ENCODE measurements at places on chromosomes 7 and 10. TPM values are rescaled to one million over a fixed set of nuclear protein-coding genes. Genes with fewer than 3 reads are reported as not detected.

The AZGP1 gene
- total RNA-seq: 127 TPM

The TBX20 gene
- not detected for total RNA-seq

The KCTD7 gene
- 15.9 TPM for total RNA-seq

The WNT2 gene
- 1.7 TPM for total RNA-seq

The SFXN3 gene
- total RNA-seq: 94.3 TPM

The OPN1SW gene
- total RNA-seq: not detected

The ZNF107 gene
- total RNA-seq: 6.8 TPM

DNA sequence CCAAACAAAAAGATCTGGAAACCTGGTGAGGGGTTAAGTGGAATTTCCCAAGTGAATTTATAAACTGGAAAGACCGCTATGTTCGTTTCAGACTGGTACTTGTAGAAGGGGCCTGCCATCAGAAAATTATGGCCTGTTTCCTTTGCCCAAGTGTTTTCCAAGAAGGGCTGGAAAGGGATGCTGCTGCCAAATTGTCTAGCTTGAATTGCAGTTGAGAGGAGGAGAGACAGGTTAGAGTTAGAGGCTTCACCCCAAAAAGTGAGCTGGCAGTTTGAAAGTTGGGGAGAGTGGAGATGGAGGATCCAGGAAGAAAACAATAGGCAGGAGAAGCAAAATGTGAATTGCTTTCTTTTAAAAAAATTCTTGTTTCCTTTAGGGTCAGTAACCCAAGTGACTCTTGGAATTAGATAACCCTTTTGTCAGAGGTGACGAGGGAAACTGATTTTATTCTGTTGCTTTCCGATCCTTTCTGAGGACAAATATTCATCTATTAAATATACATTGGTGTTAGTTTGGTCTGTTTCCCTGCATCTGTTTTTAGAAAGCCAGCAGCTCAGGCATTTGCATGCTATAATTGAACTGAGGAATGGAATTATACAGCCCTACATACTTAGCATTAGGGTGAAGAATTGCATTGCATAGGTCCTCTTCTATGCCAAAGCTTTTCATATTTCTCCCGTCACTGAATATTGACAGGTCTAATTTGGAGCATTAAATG, 82.5 kb upstream of the PRR15 start:
- H3K36me3 ChIP-seq: no peaks in the 10 kb centered on the region
- H3K27me3 ChIP-seq: no peaks in the 10 kb centered on the region
- H3K4me1 ChIP-seq: no peaks in the 10 kb centered on the region
- no peak overlapping the region for H3K4me3 ChIP-seq

GRCh38 chr10:92492748-92493240, 81.1 kb downstream of the IDE start:
- H3K4me3 ChIP-seq: no peak overlapping the region
- H3K36me3 ChIP-seq: peaks cover 84% of the 10 kb centered on the region
- no peaks in the 10 kb centered on the region for H3K4me1 ChIP-seq
- H3K27ac ChIP-seq: no peak overlapping the region

DNA sequence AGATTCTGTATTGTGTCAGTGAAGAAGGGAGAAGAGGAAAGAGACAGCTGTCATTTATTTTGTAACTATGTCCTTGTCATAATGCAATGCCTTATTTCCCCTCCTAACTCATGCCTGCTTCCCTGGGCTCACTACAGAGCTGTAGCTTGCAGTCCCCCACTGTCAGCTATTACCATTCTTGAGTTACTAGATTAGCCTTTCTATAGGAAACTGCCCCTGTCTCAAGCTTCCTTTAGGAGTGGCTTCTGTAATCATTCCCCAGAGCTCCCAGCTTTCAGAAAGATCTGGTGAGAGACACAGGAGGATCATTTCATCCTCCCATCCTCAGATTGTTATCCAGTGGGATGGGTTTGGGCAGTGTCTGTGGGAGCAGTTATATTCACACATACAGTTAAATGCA, 32.4 kb upstream of the SMKR1 start:
- no peak overlapping the region for H3K4me3 ChIP-seq
- no peaks in the 10 kb centered on the region for H3K27me3 ChIP-seq
- H3K36me3 ChIP-seq: no peaks in the 10 kb centered on the region
- H3K4me1 ChIP-seq: no peaks in the 10 kb centered on the region
- no peak overlapping the region for H3K27ac ChIP-seq

DNA sequence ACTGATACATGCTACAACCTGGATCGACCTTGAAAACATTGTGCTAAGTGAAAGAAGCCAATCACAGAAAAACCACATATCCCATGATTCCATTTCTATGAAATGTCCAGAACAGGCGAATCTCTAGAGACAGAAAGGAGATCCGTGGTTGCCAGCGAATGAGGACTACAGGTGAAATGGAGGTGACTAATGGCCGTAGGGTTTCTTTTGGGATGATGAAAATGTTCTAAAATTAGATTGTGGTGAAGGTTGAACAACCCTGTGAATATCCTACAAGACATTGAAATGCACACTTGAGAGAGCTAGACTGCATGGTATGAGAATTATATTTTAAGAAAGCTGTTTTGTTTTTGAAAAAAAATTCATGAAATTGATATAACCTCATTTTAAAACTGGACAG, 188.5 kb upstream of the PLXNA4 start:
- no peak overlapping the region for H3K4me3 ChIP-seq
- H3K36me3 ChIP-seq: no peaks in the 10 kb centered on the region
- H3K4me1 ChIP-seq: no peaks in the 10 kb centered on the region
- H3K27ac ChIP-seq: no peak overlapping the region

GRCh38 chr10:73480158-73480557, 15.7 kb downstream of the PPP3CB start:
- no peak overlapping the region for H3K27ac ChIP-seq
- no peaks in the 10 kb centered on the region for H3K27me3 ChIP-seq
- H3K4me1 ChIP-seq: no peaks in the 10 kb centered on the region
- no peak for DNase-seq

GRCh38 chr10:18399158-18399557, 252.2 kb downstream of the NSUN6 start:
- no peak overlapping the region for H3K4me3 ChIP-seq
- H3K27ac ChIP-seq: no peak overlapping the region
- H3K36me3 ChIP-seq: no peaks in the 10 kb centered on the region
- H3K4me1 ChIP-seq: no peaks in the 10 kb centered on the region
- H3K27me3 ChIP-seq: no peaks in the 10 kb centered on the region
- no peak for DNase-seq

- DNase-seq: no peak
- H3K27me3 ChIP-seq: no peaks in the 10 kb centered on the region
- no peak overlapping the region for H3K27ac ChIP-seq
- H3K4me1 ChIP-seq: no peaks in the 10 kb centered on the region
- no peaks in the 10 kb centered on the region for H3K36me3 ChIP-seq
- H3K4me3 ChIP-seq: no peak overlapping the region
Measured at GRCh38 chr10:74652664-74653063, 173.7 kb upstream of the KAT6B start.

DNA sequence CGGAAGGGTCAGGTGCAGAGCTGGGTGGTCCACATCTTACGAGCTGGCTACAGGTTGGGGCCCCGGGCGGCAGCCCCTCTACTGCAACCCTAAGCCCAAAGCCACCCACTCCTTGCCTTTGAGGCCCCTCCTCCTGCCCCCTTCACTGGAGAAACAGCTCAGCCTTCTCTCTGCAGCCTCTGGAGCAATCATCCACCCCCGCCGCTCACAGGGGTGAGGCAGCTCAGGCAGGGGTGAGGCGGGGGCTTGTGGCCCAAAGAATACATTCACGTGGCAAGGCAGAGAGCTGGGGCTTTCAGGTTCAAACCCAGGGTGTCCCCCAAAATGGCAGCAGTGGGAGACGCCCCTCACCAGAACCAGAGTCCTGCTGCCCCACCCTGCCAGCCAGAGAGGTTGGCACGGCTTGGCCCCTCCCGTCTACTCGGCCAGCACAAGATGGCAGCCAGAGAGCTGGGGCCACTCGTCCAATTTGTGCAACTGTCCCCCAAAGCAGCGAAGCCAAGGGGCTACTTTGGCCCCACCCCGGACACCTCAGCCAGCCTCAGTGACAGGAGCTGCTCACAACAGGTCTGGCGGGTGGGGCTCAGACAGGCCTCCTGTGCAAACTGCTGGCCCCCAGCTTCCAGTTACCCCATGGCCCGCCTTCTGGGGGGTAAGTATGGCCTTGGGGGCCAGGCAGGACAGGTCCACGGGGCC, 7.2 kb downstream of the GNB2 start:
- H3K4me3 ChIP-seq: no peak overlapping the region
- no peaks in the 10 kb centered on the region for H3K27me3 ChIP-seq
- DNase-seq: no peak
- H3K27ac ChIP-seq: peak overlapping the region; percentile 76
- H3K4me1 ChIP-seq: peaks cover 34% of the 10 kb centered on the region

DNA sequence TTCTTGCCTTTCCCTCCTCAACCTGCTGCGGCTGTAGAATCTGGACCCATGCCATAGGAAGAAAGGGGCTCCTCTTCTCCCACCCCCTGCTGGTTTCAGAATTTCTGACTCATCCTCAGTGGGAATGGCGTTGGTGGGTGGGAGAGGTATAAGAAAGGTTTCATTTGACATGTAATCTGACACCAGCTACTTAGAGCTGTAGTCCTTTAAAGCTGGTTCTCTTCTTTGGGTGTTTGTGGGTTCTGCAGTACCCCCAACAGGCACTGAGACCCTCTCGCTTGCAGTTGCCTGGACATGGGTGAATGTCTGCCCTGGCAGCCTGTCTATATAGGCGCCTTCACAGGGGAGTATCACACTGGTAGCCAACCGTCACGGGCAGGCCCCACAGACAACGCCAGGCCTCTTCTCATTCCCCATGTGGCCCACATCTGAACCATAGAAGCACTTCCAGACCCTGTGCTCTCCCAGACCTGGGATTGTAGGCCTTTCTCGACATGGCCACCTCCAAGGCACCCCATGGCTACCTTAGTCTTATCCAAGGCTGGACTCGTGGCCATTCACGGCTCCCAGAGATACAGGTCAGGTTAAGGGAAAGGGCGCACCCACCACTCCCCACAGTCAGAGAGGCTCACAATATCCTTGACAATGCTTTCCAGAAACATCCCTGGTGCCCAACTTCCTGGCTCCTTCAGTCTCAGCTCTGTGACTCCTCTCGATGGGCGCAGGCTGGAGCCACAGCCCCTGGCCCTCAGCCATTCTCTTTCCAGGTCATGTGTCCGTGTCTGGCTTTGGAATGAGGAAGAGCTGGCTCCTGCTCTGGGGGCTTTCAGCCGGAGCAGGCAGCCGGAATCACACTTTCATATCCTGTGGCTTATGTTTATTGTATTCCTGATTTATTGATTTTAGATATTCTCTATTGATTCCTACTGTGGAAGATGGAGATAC, 17.5 kb downstream of the ZNF862 start:
- H3K27me3 ChIP-seq: no peaks in the 10 kb centered on the region
- peak overlapping the region; percentile 52 for H3K27ac ChIP-seq
- H3K36me3 ChIP-seq: peaks cover 67% of the 10 kb centered on the region
- no peak for DNase-seq
- H3K4me1 ChIP-seq: no peaks in the 10 kb centered on the region

DNA sequence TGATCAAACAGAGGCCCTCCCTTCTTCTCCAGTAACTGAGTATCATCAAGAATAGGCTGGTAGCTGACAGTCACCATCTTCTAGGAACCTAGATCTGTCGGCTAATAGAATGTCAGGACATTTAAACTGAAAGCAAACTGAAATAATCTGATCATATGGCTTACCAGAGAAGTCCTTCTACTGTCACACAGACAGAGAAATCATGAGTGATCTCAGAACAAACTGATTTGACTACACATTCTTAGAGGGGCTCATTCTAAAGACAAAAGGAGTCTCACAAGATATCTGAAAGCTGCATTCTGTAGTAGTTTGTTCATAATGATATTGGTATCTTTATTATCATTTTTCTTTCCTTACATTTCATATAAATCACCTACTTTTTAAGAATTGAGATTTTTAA, 130.9 kb upstream of the ADCY1 start:
- no peaks in the 10 kb centered on the region for H3K36me3 ChIP-seq
- DNase-seq: no peak
- no peak overlapping the region for H3K4me3 ChIP-seq
- no peak overlapping the region for H3K27ac ChIP-seq
- no peaks in the 10 kb centered on the region for H3K27me3 ChIP-seq
- no peaks in the 10 kb centered on the region for H3K4me1 ChIP-seq

GRCh38 chr10:25557136-25557535, 376.9 kb upstream of the MYO3A start:
- no peaks in the 10 kb centered on the region for H3K4me1 ChIP-seq
- no peak for DNase-seq
- no peaks in the 10 kb centered on the region for H3K36me3 ChIP-seq
- no peaks in the 10 kb centered on the region for H3K27me3 ChIP-seq
- H3K4me3 ChIP-seq: no peak overlapping the region
- no peak overlapping the region for H3K27ac ChIP-seq

Data from tibial nerve (tissue), 4 donors.